GM23248 (cell line): ENCODE measurements at places on chromosomes 4 and X. TPM values are rescaled to one million over a fixed set of nuclear protein-coding genes. Genes with fewer than 3 reads are reported as not detected.

- 0 out of 2 replicates have a peak, but pooled peaks cover 4% of the 10 kb centered on the region for H3K27me3 ChIP-seq
- H3K4me1 ChIP-seq = no peaks in the 10 kb centered on the region
- no peak overlapping the region for H3K4me3 ChIP-seq
- H3K36me3 ChIP-seq = no peaks in the 10 kb centered on the region
- no peak overlapping the region for H3K27ac ChIP-seq
Measured at GRCh38 chr4:38759113-38759789, 23.5 kb downstream of the TLR10 start.

DNA sequence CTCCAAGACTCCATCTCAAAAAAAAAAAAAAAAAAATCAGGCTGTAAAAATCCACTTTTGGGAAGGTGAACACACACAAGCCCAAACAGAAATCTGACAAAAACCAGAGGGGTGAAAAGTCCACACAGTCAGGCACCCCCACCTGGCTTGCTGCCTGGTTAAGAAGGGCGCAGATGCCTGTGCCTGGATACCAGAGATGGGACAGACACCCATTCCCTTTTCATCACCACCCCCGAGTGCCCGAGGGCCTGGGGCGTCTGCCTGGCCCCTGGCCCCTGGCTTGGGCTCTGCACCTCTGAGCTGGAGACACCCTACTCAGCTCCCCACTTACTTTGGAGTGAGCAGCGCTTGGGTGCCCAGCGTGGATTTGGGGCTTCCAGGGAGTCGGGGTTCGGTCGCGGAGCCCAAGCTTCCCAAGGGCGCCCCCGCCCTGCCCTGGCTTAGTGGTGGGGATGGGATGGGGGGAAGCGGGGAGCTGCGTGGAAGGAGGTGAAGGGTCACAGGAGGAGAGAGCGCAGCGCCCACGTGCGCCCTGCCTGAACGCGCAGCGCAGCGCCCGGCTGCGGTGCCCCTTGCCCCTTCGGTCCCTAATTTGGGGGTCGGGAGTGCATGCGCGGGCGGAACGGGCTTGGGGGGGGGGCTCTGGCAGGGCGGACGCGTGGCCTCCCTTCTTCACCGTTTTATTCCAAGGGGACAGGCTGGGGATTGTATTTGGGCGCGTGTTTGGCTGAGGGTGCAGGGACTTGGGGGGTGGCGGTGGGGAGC, 11.3 kb downstream of the SHOX start:
- no peak overlapping the region for H3K4me3 ChIP-seq
- DNase-seq = no peak
- no peak overlapping the region for H3K27ac ChIP-seq
- no peaks in the 10 kb centered on the region for H3K36me3 ChIP-seq
- no peaks in the 10 kb centered on the region for H3K27me3 ChIP-seq

DNA sequence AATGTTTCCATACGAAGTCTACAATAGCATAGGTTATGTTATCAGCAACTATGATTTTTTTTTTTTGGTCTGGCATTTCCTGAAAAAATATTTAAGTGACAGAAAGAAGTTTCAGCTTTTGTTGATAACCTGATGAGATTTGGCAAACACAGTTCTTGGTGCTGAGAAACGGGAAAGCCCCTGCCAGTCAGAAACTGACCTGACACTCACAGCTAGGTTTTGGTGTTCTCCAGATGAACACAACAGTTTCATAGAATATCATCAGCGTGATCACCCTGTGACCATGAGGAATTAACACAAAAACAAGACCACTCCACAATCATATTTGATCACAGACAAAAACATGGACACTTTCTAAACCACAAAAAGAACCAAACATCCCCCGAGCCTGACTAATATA, 152.5 kb upstream of the DCAF8L1 start:
- no peak overlapping the region for H3K4me3 ChIP-seq
- H3K27ac ChIP-seq = no peak overlapping the region
- no peaks in the 10 kb centered on the region for H3K4me1 ChIP-seq
- H3K27me3 ChIP-seq = no peaks in the 10 kb centered on the region
- no peak for DNase-seq

Gene FAM114A1
- total RNA-seq = 300 and 318 TPM in 2 replicates

Gene AMBN
- not detected in 2 replicates for total RNA-seq

Gene LRRC66
- 0.32 and 0.51 TPM in 2 replicates for total RNA-seq

Gene NOX1
- not detected in 2 replicates for total RNA-seq

Gene CRMP1
- not detected in 2 replicates for total RNA-seq
